ENCODE measurements at places on chromosomes 2 and 18. TPM values are rescaled to one million over a fixed set of nuclear protein-coding genes. Genes with fewer than 3 reads are reported as not detected.

The NEU4 gene
- not detected for total RNA-seq

The HOXD10 gene
- total RNA-seq: 0.47 TPM

The BOK gene
- total RNA-seq: 59.7 TPM

The SERPINB3 gene
- not detected for total RNA-seq

The CFC1 gene
- not detected for total RNA-seq

The IMP4 gene
- total RNA-seq: 117 TPM

The MEIS1 gene
- total RNA-seq: 23.1 TPM

The ERBB4 gene
- total RNA-seq: 14.4 TPM

The MATN3 gene
- 1.0 TPM for total RNA-seq

The DQX1 gene
- total RNA-seq: 0.26 TPM

The MLPH gene
- total RNA-seq: 539 TPM

The RNU2-63P gene
- total RNA-seq: not detected

The GATA6 gene
- total RNA-seq: 52.7 TPM

The GALNT3 gene
- 52.3 TPM for total RNA-seq

The CNDP1 gene
- total RNA-seq: not detected

Measured in upper lobe of left lung (tissue), 6 donors.